ENCODE measurements at places on chromosomes 5 and 9. TPM values are rescaled to one million over a fixed set of nuclear protein-coding genes. Genes with fewer than 3 reads are reported as not detected.

- H3K27ac ChIP-seq = no peak overlapping the region
- no peaks in the 10 kb centered on the region for H3K36me3 ChIP-seq
- DNase-seq = no peak
- H3K27me3 ChIP-seq = no peaks in the 10 kb centered on the region
- H3K4me3 ChIP-seq = no peak overlapping the region
- H3K4me1 ChIP-seq = no peaks in the 10 kb centered on the region
Measured at GRCh38 chr9:89466451-89467277, 31.2 kb downstream of the SEMA4D start.

- peaks cover 6% of the 10 kb centered on the region for H3K36me3 ChIP-seq
- H3K27me3 ChIP-seq = no peaks in the 10 kb centered on the region
- peak; percentile 35 for DNase-seq
- peaks cover 19% of the 10 kb centered on the region for H3K4me1 ChIP-seq
- no peak overlapping the region for H3K4me3 ChIP-seq
Measured at GRCh38 chr9:132894862-132895835, 16.5 kb downstream of the SPACA9 start.

- no peaks in the 10 kb centered on the region for H3K36me3 ChIP-seq
- no peak for DNase-seq
- H3K27me3 ChIP-seq = peaks cover 42% of the 10 kb centered on the region
- no peak overlapping the region for H3K4me3 ChIP-seq
Measured at GRCh38 chr5:175603987-175604739, 53.7 kb upstream of the HRH2 start.

DNA sequence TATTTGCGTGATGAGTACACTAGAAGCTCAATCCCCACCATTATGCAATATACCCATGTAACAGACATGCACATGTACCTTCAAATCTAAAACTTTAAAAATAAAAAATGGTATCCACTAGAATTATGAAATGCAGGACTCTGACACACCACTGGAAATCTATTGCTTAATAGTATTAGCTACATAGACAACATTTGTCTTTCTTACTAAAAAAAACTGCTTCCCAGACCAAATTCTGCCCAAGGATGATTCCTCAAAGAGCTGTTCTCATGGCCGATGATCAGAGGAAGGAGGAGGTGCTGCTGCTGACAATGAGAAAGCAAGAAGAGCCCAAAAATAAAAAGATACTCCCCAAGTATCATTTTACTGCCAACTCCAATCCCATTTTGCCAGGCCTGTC lies 67.2 kb downstream of the TTC39B start:
- H3K27me3 ChIP-seq = no peaks in the 10 kb centered on the region
- H3K27ac ChIP-seq = no peak overlapping the region
- no peak overlapping the region for H3K4me3 ChIP-seq

Gene PCDHGB4
- 0.73 TPM for total RNA-seq

DNA sequence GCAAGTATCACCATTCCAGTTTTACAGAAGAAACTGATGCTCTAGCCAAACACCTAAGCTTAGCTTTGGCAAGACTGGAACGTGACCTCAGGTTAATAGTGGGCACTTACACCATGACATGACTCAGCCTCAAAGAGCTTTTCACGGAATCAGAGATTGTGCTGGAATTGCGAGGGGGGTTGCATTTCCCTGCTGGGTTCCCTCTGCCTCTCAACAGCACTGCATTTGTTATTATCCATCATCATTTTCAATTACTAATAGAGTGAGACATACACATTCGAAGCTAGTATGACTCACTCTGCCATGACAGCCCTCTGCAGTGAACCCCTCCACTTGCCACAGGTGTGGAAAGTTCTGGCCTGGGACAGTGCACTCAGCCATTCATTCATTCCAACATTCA lies 8.0 kb downstream of the SPOCK1 start:
- no peak overlapping the region for H3K27ac ChIP-seq
- H3K27me3 ChIP-seq = no peaks in the 10 kb centered on the region
- H3K4me1 ChIP-seq = peaks cover 34% of the 10 kb centered on the region
- no peaks in the 10 kb centered on the region for H3K36me3 ChIP-seq
- H3K4me3 ChIP-seq = no peak overlapping the region
- DNase-seq = peak; percentile 65

Gene CCDC171
- 1.7 TPM for total RNA-seq

- H3K27me3 ChIP-seq = no peaks in the 10 kb centered on the region
- no peak overlapping the region for H3K27ac ChIP-seq
- no peaks in the 10 kb centered on the region for H3K36me3 ChIP-seq
- no peak overlapping the region for H3K4me3 ChIP-seq
- no peak for DNase-seq
- H3K4me1 ChIP-seq = peaks cover 5% of the 10 kb centered on the region
Measured at GRCh38 chr5:65730910-65731309, 8.9 kb downstream of the NLN start.

Gene SOX30
- total RNA-seq = not detected

DNA sequence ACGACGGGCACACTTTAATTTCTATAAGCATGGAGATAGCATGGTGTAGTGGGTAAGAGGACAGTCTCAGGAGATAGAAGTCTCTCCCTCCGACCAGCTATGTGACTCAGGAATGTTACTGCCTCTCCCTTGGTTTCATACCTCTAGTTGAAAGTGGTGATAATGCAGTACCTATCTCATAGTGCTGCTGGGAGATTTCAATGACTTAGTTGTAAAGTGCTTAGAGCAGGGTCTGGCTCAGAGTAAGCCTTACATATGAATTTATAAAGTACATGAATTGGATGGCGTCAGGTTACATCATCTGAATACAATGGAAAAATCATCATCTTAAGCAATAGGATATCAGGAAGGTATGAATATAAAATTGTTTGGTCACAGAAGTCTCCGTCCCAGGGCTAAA lies 952.8 kb upstream of the EDIL3 start:
- H3K36me3 ChIP-seq = no peaks in the 10 kb centered on the region
- peaks cover 52% of the 10 kb centered on the region for H3K27me3 ChIP-seq
- H3K27ac ChIP-seq = no peak overlapping the region
- DNase-seq = no peak
- no peaks in the 10 kb centered on the region for H3K4me1 ChIP-seq

DNA sequence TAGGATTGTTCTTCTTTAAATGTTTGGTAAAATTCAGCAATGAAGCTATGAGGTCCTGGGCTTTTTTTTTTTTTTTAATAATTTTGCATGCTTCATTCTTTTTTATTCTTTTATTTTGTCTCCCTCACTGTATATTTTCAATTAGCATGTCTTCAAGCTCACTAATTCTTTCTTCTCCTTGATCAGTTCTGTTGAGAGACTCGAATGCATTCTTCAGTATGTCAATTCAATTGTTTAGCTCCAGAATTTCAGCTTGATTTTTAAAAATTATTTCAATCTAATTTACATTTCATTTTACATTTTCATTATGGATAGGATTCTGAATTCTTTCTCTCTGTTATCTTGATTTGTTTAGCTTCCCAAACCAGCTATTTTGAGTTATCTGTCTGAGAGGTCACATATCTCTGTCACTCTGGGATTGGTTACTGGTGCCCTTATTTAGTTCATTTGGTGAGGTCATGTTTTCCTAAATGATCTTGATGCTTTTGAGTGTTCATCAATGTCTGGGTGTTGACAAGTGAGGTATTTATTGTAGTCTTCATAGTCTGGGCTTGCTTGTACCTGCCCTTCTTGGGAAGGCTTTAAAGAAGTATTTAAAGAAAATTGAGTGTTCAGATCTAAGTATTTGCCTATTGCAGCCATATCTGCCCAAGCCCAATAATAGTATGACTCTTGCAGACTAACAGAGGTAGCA lies 9.1 kb downstream of the LURAP1L start:
- H3K27ac ChIP-seq = peak overlapping the region; percentile 100
- peaks cover 34% of the 10 kb centered on the region for H3K4me1 ChIP-seq
- DNase-seq = no peak
- peaks cover 12% of the 10 kb centered on the region for H3K36me3 ChIP-seq
- peak overlapping the region; percentile 51 for H3K4me3 ChIP-seq

Gene BTNL9
- total RNA-seq = 15.4 TPM

GRCh38 chr9:89039664-89040063 lies 48.4 kb downstream of the S1PR3 start:
- H3K27me3 ChIP-seq = no peaks in the 10 kb centered on the region
- H3K4me3 ChIP-seq = no peak overlapping the region
- no peaks in the 10 kb centered on the region for H3K4me1 ChIP-seq
- no peak for DNase-seq
- no peaks in the 10 kb centered on the region for H3K36me3 ChIP-seq
- no peak overlapping the region for H3K27ac ChIP-seq

Gene UGT3A2
- not detected for total RNA-seq
